T-helper 1 cell (primary cell): ENCODE measurements at places on chromosomes 12 and 14.

DNA sequence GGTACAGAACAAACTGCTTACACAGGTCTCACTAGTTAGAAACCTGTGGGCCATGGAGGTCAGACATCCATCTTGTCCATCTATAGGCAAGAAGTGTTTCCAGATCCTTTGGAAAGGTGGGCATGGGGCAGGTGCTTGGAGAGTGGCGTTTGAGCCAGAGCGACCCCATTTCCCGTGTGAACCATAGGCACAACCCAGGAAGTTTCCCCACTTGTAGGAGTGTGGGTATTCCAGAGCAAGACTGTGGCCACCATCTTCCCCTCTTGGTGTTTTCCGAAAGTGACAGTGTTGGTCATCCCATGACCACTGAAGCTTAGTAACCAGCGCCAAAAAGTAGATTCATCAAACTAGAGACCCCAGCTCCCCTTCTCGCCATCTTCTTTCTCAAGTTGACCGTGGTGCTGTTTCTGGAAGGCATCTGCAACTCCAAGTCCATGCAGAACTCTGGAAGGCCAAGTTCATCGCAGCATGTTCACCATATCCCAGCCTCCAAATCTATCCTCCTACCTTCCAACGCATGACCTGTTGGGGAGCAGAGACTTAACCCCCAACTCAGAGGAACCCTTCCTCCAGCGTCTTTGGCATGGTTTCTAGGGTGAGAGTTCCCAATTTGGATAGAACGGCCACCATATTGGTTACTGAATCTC lies 19.7 kb downstream of the PHETA1 start:
- DNase-seq: no peak

DNA sequence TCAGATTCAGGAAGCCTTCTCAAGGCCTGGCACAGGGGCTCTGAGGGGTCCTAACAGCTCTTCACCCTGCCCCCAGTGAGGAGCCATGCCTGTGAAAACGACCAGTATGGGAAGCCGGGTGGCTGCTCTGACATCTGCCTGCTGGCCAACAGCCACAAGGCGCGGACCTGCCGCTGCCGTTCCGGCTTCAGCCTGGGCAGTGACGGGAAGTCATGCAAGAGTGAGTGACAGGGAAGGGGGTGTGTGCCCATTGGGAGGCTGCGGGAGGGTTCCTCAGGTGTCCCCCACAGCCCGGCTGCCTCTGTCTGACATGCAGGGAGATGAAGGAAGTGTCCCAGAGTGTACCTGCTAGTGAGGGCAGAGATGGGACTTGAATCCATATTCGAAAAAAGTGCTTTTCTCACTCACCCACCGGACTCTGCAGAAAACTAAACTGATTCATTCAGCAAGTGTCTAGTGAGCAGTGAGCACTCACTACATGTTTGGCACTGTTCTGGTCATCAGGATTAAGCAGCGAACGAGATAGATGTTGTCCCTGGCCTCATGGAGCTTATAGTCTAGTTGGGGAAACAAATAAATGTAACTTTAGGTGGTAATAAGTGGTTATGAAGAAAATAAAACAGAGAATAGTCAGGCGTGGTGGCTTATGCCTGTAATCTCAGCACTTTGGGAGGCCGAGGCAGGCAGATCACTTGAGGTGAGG lies 9.4 kb upstream of the LRP1-AS start:
- DNase-seq: no peak

GRCh38 chr14:34098045-34098984 lies 147.4 kb upstream of the EGLN3 start:
- DNase-seq: no peak

DNA sequence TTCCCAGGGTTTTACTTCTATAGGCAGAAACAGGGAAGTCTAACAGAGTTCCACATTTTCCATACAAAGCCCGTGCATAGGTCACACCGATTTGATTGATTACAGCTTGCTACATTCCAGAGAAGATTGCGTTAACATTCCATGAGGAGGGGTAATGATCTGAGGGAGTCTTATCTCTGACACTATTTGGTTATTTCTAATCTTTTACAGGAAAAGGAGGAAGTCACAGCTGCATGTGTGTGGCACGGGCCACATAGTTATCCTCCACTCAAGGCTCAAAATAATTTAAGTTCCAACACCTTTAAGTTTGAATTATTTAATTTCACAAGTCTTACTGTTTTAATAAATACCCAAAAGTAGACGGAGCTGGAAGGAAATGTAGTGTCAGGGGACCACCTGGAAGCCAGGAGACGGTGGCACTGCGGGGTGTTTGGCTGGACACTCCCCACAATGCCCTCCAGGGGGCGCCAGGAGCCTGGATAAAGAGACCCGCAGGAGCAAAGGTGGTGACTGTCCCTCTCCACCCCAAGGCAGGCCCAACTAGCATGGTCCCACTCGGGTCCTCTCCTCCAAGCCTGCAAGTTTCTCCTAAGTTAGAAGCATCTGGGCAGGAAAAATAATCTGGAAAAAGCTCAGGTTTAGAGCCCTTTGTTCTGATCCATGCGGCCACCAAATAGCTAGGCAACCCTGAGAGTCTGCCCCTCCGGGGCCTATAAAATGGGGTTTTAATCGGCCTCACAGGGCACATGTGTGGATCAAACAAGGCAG lies 20.2 kb downstream of the KRT8 start:
- peak; percentile 41 for DNase-seq

DNA sequence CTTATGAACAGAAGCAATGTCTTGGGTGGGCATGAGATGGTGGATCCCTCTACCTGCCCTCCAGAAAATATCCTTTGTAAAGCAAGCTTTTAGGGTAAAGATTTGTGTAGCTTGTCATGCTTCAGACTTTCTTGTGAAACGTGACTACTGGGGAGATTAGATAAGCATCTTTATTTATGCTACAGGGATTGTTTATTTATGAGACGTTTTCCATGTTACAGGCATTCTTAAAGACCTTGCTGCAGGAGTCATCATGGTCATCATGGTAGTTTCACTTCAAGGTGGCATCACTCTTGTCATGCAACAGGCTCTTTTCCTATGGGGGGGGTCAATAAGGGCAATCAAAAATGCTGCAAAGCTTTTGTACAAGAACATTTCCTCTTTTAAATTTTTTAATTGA lies 8.2 kb upstream of the MIS18BP1 start:
- DNase-seq: no peak

DNA sequence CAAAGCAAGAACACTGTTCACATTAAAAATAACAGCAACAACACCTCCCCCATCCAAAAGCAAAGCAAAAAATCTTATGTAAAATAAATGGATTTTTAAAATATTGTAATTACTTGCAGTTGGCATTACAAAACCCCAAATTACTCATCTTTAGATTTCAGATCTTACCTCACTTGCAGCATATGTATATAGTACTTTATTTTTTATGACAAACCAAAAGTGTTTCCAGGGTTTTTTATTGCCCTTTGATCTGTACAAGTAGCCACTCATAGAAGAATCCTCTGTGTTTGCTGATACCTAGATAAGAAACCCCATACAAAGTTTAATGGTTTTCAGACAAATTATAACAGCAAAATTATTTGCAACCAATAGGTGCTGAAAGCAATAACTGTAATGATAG lies 12.2 kb upstream of the NR2C1 start:
- DNase-seq: no peak

- DNase-seq: no peak
Observed at GRCh38 chr12:113200021-113200797, 14.7 kb downstream of the RITA1 start.

DNA sequence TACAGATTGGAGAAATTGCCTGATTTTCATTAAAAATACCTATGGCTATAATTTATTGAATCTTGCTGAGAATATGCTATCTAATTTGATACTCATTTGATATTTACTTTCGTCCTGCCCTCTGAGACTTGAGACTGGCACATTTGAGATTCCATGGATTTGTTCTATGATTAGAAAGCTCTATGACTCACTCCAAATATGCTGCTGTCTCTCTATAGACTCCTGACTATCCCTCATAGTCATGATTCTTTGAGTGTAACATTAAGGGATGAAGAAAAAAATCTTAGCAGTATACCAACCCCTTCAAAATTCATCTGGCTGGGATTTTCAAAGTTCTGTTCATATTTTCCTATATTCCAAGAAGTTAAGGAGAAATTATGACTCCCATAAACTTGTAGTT lies 191.9 kb downstream of the LRIG3 start:
- DNase-seq: no peak

GRCh38 chr12:116525418-116526001 lies 33.7 kb upstream of the MAP1LC3B2 start:
- DNase-seq: no peak

- no peak for DNase-seq
Observed at GRCh38 chr12:93125126-93125525, 196.0 kb upstream of the EEA1 start.

DNA sequence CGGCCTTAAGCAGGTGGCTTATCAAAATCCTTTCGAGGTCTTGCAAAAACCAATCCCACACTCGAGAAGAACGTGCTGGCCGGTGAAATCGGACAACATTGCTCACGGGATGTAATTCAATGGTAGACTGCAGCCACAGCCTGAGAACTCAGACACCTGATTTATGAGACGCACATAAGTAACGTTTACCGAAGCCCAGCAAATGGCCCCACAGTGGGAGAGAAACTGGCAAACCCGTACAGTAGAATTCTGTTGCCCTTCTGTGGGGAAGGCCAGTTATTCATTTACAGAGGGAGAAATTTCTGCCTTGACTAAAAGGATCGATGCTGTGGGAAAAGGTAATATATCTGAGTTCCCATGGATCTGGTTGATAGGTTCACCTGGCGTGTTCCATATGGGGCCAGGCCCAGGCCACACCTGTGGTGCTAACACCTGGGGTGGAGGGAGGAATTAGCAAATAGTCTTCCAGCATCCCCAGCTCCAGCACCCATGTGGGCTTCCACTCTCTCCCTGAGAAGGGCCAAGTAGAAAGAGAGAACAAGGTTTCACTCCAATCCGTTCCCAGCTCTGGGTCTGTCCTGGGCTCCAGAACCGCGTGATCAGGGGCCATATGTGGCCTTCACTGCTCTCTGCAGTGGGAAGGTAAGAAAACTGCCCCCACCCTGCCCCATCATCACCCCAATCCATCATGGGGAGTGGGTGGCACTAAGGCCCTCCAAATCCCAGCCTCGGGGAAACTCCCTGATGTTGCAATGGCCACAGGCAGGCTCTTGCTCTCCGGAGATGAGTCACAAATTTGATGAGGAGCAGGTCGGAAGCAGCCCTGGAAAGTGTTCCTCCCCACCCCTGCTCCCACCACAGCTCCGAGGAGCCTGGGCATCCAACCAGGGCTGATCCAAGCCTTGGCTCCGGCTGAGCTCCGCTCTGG lies 12.7 kb downstream of the BDKRB1 start:
- no peak for DNase-seq

GRCh38 chr12:709455-710020 lies 42.8 kb upstream of the WNK1 start:
- no peak for DNase-seq

- no peak for DNase-seq
Observed at GRCh38 chr12:27973487-27973890, 956 bp upstream of the PTHLH start.

DNA sequence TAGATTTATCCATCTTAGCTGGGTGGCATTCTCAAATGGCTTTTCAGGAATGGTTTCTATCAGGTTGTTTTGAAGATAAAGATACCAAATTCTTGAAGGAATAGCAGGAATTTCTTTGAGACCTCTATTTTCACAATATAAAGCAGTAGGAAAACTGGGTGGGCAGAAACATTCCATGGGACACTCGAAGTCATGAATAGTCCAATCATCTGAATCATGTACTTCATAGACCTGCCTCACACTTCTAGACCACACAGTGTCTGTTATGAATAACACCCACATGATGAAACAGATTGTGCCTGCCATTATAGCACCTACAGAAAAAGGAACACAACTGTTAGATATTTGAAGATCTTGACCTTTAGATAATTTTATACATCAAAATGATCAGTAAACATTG lies 1.8 kb downstream of the KERA start:
- DNase-seq: no peak

- DNase-seq: no peak
Observed at GRCh38 chr14:102461490-102462338, 47.9 kb downstream of the ANKRD9 start.
